ENCODE measurements at places on chromosomes 2 and 18.
A peak's percentile ranks its signal among the peaks of the same experiment; 100 is the strongest.

DNA sequence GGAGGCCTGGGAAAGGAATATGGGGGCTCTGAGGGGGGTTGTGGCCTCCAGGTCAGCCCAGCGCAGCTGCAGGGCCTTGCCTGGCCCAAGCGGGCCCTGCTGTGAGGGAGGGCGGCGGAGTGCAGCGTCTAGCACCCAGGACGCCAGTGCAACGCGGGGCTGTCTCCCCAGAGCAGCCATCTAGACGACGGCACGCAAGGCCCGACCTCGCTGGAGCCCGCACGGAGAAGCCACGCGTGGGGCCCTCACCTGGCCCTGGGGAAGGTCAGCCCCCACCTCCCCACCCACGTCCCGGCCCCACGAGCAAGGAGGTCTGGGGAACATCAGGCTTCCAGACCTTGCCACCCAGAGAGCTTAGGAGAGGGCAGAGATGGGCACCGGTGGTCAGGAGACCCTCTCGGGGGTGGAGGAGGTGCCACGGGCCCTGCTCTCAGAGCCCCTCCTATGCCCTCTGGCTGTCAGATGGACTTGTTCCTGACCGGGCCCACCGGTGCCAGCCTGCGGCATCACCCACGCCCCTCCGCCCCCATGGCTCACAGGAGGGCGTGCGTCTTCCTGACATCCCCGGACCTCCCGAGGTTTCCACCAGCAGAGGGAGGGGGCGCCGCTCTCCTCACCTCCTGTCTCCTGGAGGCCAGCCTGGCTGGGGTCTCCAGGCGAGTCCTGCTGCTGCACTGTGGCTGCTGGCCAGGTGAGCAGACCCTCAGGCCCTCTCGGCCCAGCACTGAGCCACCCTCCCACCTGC lies 17.0 kb downstream of the GPR35 start:
- DNase-seq: no peak

GRCh38 chr2:142241016-142241415 lies 110.2 kb upstream of the LRP1B start:
- DNase-seq: peak; percentile 8

- DNase-seq: no peak
These were observed 391.9 kb downstream of the TMEM182 start for GRCh38 chr2:103153580-103154284.

- DNase-seq: no peak
These were observed 495.8 kb downstream of the NRXN1 start for GRCh38 chr2:50535971-50536759.

DNA sequence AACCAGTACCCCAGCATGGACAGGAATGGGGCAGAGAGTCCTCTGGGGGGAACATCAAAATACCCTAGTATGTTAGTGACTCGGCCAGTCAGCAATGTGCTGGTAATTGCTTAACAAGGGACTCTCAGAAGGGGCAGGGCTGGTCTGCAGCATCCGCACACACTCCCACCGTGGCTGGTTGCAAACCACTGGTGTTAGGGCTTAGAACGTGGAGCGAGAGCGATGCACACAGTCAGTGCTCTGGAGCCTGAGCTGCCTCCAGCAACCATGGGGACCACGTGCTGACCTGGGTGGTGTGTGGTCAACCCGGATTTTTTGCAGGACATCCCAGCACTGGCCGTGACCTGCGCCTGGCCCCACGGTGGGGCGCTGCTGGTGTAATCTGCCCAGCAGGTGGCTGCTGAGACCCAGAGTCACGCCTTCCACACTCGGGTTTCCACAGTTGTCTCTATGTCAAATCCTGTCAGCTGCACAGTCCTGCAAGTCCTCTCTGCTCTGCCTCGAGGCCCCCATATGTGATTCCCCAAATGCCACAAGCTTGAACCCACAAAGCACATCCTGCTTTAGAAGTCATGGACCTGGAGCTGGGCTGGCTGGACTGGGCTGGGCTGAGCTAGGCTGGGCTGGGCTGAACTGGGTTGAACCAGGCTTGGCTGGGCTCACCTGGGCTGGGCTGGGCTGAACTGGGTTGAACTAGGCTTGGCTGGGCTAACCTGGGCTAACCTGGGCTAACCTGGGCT lies 50.6 kb upstream of the GPC1 start:
- no peak for DNase-seq

All from Calu3 (cell line).